Stimulated activated CD8-positive, alpha-beta memory T cell treated with anti-CD3 and anti-CD28 coated beads, Interleukin-4, amount 100 ng/mL, for 48 hours (primary cell): ENCODE measurements at places on chromosomes 5 and 9.

DNA sequence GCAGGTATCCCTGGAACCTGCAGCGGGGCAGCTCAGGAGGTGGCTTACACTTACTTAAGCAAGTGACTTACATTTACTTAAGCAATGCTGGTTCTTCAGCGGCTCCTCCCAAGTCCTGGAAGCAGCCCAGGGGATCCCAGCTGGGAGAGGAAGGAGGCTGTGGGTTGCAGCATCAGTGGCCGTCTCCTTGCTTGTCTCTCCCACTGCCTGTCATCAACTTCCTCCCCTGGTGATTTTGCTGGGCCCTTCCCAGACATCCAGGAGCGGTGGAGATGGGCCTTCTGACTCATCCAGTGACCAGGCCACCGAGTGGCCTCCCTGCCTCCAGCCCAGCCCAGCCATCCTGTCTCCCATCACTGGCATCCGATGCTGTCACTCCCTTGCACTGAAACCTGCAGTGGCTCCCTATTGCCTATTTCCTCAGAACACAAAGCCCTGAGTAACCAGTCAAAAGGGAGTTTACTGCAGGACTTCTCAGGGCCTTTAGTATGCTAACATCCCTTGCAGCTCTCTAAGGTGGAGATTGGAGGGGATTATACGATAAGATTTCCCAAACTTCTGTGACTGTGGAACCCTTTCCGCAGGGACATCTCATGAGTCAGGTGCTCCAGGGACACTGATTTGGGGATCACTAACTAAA, 155.9 kb upstream of the PHYKPL start:
- DNase-seq: no peak

DNA sequence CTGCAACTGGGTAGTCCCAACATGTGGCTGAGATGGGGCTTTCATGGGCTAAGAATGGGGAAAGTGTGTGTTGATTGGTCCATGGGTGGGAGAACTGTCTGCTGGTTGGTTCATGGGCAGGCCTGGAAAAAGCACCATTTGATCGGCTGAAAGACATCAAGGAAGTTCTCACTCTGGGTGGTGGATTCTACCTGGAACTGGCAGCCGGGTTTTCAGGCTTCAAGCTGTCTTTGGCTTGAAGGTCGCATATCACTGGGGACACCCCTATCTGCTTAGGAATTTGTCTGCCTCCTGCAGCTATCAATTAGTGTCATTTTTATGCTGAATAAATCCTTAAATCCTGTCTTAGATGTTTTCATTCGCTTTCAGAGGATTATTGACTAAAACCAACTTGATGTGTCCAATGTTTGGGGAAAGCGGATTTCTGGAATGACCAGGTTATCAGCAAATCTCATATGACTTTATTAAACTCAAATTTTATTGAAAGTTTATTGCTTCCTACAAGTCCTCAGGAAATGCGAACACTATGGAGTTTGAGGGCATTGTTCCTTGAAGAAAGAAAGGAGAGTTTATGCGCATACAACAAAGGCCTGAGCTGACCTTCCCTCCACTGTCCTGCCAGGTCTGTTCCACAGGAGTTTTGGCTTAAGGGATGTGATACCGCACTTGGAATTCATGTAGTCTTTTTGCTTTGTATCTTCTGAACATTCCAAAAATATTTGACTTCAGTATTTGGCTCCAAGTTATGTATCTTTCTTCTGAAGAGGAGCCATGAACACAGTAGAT, 451.1 kb downstream of the TUSC1 start:
- no peak for DNase-seq

DNA sequence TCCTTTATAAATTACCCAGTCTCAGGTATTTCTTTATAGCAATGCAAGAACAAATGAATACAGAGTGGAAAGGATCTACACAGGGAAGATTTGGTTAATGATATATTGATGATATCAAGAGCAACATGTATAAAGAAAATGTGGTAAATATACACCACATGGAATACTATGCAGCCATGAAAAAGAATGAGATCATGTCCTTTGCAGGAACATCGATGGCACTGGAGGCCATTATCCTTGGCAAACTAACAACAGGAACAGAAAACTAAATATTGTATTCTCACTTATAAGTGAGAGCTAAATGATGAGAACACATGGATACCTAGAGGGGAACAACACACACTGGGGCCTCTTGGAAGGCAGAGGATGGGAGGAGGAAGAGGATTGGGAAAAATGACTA, 19.9 kb upstream of the PUM3 start:
- DNase-seq: no peak

- no peak for DNase-seq
Observed at GRCh38 chr5:152532714-152533113, 127.6 kb upstream of the NMUR2 start.

- no peak for DNase-seq
Observed at GRCh38 chr5:116271446-116272025, 186.7 kb downstream of the COMMD10 start.

DNA sequence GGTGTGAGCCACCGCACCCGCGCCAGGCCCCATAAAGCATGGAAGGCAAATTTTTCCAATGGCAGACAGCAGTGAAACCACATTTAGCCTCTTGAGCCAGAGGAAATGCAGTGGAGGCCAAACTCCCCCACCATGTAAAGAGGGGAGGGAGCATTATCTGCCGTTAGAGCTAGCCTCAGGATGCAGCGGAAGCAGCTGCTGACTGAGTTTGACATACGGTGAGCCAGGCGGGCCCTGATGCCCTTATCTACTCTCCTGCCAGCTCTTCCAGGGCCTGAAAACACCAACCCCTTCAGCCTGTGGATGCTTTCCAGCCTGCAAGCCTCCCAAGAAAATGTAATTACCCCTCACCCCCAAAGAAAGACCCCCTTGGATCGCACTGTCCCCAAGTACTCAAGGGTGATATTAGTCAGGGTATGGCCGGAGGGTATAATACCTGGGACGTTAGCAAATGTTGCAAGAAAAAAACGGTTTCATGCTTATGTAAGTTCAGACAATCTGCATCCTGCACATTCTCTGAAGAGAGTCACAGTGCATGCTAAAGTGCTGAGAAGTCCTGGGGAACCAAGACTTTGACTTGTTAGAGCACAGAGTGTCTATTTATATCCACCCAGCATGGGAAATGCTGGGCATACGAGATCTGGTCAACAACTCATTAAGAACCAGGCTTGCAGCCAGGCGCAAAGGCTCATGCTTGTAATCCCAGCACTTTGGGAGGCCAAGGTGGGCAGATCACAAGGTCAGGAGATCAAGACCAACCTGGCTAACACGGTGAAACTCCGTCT, 11.3 kb upstream of the GGTA1 start:
- DNase-seq: no peak

- DNase-seq: no peak
Observed at GRCh38 chr5:114223866-114224265, 138.0 kb upstream of the KCNN2 start.

GRCh38 chr5:80837679-80838078, 122.5 kb upstream of the RASGRF2 start:
- DNase-seq: peak; percentile 51

DNA sequence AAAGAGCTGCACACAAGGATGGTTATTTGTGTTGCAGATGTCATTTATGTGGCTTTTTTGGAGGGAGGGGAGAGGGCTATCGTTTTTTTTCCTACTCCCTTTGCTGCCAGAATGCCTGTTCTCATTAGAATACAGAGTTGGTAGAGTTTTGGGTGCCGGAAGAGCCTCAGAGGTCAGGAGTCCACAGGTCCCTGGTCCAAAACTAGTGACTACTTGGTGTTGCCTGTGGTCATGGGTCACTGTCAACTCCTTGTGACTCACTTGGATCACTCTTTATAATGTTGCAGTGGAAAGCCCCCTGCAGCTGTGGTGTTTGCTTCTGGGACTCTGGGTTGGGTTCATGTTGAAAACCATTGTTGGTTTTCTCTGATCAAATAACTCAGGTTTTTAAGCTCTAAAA, 131.4 kb downstream of the MAST4 start:
- no peak for DNase-seq

DNA sequence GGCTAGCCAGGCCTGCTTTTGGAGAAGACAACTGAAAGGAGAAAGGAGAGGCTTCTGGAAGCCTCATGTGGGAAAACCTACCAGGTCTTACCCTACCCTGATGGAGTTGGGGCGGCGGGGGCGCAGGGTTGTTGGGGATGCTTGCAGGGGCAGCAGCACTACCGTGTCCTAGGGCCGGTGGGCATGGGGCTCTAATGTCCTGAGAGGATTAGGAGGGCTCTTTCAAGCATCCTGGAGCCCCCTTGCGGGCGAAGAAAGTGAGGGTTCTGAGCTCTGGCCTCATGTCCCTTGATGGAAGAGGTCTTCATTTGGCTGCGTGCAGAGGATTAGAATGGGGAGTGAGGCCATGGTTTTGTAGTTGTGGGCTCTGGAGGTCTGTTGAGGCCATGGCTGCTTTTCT, 86.9 kb upstream of the PITX1 start:
- no peak for DNase-seq

DNA sequence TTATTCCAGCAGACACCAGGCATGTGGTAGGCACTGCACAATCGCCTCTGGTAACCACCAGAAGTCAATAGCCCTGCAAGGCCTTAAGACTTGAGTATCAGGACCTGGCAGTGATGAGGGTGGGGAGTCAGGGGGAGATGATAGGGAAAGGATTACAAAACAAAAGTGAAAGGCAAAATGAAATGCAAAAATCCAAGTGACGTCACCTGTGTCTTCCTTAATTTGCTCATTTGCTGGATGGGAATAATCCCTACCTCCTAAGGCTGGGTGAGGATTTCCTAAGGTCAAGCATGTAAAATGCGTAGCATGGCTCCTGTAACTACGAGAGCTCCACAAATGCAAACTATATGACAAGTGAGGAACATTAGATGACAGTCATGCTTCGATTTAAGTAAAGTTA, 58.4 kb downstream of the FOXI1 start:
- no peak for DNase-seq

DNA sequence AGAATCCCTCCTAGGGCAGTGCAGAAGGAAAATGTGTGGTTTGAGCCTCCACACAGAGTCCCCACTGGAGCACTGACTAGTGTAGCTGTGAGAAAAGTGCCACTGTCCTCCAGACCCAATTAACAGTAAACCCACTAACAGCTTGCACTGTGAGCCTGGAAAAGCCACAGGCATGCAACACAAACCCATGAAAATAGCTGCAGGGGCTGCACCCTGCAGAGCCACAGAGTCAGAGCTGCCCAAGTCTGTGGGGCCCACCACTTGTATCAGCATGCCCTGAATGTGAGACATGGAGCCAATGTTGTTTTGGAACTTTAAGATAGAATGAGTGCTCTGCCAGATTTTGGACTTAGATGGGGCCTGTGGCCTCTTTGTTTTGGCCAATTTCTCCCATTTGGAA, 119.8 kb upstream of the CDH9 start:
- no peak for DNase-seq

DNA sequence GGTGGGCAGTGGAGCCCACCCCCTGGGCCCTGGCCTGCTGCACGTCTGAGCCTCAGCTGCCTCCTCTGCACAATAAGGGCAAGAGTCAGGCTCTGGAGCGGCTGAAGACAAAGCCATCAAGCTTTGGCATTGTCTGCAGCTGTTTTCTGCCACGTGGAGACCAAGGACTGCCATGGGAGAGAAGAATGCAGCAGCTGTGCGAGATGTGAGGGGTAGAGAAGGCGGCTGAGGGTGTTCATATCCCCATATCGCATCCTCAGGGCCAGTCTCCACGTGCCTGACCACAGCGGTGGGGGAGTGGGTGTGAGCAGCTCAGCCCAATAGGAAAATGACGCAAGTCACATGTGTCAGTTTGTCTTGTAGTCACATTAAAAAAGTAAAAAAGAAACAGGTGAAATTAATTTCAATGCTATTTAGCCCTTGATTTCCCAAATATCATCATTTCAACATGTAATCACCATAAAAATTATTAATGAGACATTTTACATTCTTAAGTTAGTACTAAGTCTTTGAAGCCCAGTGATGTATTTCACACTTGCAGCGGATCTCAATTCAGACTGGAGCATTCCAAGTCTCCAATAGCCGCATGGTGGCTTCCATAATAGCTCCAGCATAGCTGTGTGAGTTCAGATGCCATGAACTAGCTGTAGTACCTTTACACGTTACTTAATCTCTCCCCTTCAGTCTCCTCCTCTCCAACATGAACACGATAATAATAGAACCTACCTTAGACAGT, 6.6 kb downstream of the C1QTNF2 start:
- DNase-seq: no peak

- no peak for DNase-seq
Observed at GRCh38 chr9:115327436-115328122, 209.6 kb upstream of the TNC start.

DNA sequence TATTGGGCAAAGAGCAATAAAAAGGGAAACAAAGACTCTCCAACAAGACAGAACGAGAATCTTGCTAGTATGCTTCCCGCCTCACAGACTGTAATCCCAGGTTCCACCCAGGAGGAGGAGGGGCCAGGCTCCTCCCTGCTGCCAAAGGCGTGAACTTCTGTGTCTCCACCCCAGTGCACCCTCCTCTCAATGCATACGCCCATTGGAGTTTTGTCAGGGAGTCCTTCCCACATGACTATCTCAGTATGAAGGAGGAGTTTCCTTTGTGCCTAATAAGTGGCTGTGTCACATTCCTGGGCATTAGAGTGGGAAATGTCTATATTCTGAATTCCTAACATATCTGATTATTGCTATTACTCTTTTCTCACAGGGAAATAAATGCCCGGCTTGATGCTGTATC, 106.4 kb upstream of the DHFR start:
- DNase-seq: no peak

- DNase-seq: no peak
Observed at GRCh38 chr5:164358531-164359259, 853.3 kb downstream of the MAT2B start.

GRCh38 chr9:134172198-134173126, 8.1 kb upstream of the RNU6ATAC start:
- DNase-seq: no peak

DNA sequence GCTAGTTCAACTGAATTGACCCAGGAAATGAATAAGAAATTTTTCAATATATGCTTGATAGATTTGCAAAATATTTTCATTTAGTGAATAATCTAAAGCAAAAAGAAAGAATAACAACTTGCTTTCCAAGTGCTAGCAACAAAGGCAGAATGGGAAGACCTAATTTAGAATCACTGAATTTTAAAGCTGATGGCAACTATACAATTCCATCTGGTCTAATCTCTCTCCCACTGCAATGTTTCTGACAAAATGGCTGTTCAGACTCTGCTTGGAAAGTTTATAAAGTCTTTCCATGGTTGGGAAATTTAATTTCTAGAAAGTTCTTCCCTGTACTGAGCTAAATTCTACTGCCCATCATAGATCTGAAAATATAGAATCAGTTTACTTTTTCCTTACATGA, 75.7 kb upstream of the ACOT12 start:
- no peak for DNase-seq

DNA sequence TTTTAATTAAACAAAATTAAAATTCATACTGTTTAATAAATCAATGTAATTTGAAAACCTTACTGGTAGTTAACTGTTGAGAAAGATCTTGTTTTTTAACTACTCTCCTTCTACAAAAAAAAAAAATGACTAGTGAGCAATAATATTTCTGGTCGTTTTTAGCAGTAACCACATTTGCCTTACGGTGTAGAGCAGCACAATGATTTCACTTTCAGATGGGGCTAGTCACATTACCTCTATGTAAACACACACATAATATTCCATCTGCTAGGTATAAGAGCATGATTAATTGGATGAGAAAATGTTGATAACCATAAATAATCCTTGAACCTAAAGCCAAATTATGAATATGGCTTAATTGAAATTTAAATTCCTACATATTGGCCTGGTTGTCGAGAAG, 198.1 kb downstream of the CHSY3 start:
- no peak for DNase-seq
